ENCODE measurements at places on chromosomes 1 and 21. TPM values are rescaled to one million over a fixed set of nuclear protein-coding genes. Genes with fewer than 3 reads are reported as not detected.
A peak's percentile ranks its signal among the peaks of the same experiment; 100 is the strongest.

Gene PGLYRP3
- total RNA-seq = 0.87 TPM

Gene LAMB3
- 17.0 TPM for total RNA-seq

Gene RGS18
- total RNA-seq = not detected

Gene KRTAP13-2
- not detected for total RNA-seq

Gene KLHDC9
- total RNA-seq = 14.1 TPM

Gene INTS11
- total RNA-seq = 127 TPM

Gene DNM3
- 1.2 TPM for total RNA-seq

DNA sequence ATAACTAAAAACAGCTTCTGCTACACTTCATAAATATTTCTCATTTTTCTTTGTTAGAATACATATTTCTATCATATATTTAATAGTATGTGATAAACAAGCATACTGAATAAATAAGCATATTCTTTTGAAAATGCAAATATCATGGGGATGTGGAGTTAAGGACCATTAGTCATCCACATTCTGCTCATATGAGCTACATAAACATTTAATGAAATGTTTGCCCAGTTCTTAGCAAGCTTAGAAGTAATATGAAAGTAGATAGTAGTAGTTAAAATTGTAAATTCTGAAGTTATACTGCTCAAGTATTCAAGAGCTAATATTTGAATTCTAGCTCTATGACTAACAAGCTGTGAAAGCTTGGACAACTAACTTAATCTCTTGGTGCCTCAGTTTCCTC, 10.1 kb upstream of the GORAB start:
- no peak overlapping the region for H3K27ac ChIP-seq
- no peaks in the 10 kb centered on the region for H3K36me3 ChIP-seq
- H3K4me1 ChIP-seq = no peaks in the 10 kb centered on the region
- peaks cover 4% of the 10 kb centered on the region for H3K27me3 ChIP-seq
- H3K4me3 ChIP-seq = no peak overlapping the region

DNA sequence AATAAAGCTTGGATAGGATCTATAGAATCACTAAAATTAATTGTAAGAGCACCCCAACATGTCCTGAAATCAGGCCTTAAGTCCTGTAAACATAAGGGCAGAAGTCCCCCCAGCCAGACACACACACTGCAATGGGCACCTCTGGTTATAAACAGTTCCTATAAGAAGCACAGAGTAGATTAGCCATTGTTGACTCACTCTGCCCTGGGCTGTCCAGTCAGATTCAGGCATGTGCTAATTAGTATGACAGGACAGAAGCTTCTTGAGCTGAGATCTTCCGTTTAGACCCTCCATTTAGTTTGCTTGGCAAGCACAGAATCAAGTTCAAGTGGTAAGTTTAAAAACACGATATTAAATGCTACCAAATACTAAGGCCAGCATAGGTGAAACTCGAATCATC, 11.8 kb upstream of the DENND1B start:
- H3K4me3 ChIP-seq = no peak overlapping the region
- H3K27ac ChIP-seq = no peak overlapping the region
- DNase-seq = no peak
- H3K36me3 ChIP-seq = no peaks in the 10 kb centered on the region
- H3K4me1 ChIP-seq = peaks cover 7% of the 10 kb centered on the region
- no peaks in the 10 kb centered on the region for H3K27me3 ChIP-seq

DNA sequence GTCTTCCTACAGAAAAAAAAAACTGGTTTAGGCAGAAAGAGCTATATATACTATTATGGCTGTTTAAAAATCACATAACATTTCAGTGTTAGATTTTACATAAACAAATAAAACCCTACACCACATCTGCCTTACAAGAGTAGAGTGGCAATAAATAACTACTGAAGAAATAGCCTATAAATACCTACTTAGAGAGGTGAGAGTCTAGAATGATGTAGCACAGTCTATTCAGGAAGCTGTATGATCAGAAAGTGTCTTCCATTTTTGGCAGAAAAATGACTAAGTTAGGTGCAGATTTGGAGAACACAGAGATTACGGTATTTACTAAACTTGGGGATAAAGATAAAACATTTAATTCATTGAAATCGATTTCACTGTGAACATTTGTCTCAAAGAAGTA, 75.5 kb downstream of the VAV3 start:
- H3K4me1 ChIP-seq = no peaks in the 10 kb centered on the region
- no peaks in the 10 kb centered on the region for H3K27me3 ChIP-seq
- H3K27ac ChIP-seq = no peak overlapping the region
- no peak overlapping the region for H3K4me3 ChIP-seq
- H3K36me3 ChIP-seq = no peaks in the 10 kb centered on the region

- H3K4me3 ChIP-seq = peak overlapping the region; percentile 49
- H3K27me3 ChIP-seq = peaks cover 7% of the 10 kb centered on the region
- H3K27ac ChIP-seq = peak overlapping the region; percentile 56
Measured at GRCh38 chr1:27395441-27396195, 3.2 kb downstream of the GPR3 start.

GRCh38 chr1:32073299-32074229, 825 bp downstream of the TMEM39B start:
- H3K4me1 ChIP-seq = peaks cover 23% of the 10 kb centered on the region
- no peak for DNase-seq
- H3K27me3 ChIP-seq = no peaks in the 10 kb centered on the region
- H3K4me3 ChIP-seq = peak overlapping the region; percentile 88
- H3K36me3 ChIP-seq = peaks cover 7% of the 10 kb centered on the region
- H3K27ac ChIP-seq = peak overlapping the region; percentile 84

- H3K4me3 ChIP-seq = no peak overlapping the region
- peaks cover 10% of the 10 kb centered on the region for H3K4me1 ChIP-seq
- H3K27ac ChIP-seq = peak overlapping the region; percentile 20
- no peak for DNase-seq
Measured at GRCh38 chr1:14845851-14846250, 247.4 kb downstream of the KAZN start.

GRCh38 chr21:28111151-28111619, 881.5 kb downstream of the LTN1 start:
- peak overlapping the region; percentile 70 for H3K4me3 ChIP-seq
- peaks cover 19% of the 10 kb centered on the region for H3K4me1 ChIP-seq
- peaks cover 4% of the 10 kb centered on the region for H3K36me3 ChIP-seq
- no peak for DNase-seq
- H3K27me3 ChIP-seq = no peaks in the 10 kb centered on the region

DNA sequence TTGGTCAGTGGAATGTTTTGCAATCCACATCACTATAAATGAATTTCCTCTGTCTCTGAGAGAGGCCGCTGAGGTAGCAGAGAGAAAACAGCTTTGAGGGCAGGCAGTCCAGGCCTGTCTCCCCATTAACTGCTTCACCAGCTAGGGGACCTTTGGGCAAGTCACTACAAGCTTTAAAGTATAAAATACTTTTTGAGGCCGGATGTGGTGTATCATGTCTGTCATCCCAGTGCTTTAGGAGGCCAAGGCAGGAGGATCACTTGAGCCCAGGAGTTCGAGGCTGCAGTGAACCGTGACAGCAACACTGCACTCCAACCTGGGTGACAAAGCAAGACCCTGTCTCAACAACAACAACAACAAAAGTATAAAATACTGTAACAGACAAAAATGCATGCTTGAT, 6.4 kb downstream of the IL6R start:
- peaks cover 5% of the 10 kb centered on the region for H3K4me1 ChIP-seq
- no peak for DNase-seq
- H3K27me3 ChIP-seq = peaks cover 39% of the 10 kb centered on the region

DNA sequence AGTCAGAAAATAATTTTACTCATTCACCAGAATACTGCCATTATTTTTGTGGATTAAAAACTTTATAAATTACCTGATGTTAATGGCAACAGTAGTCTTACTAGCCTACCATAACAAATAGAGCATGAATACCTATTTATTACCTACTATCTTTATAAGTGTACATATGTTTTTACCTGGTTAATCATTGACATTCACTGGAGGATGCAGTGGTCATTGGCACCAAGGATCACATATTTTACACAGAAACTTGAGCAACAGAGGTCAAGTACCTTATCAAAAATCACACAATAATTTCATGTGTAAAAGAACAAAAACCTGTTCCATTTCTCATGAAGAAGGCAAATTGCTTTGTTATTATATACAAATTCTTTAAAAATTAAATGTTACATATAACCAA, 1284.9 kb upstream of the NCAM2 start:
- no peak overlapping the region for H3K4me3 ChIP-seq
- no peak for DNase-seq
- no peaks in the 10 kb centered on the region for H3K4me1 ChIP-seq
- H3K27me3 ChIP-seq = no peaks in the 10 kb centered on the region
- H3K36me3 ChIP-seq = no peaks in the 10 kb centered on the region
- H3K27ac ChIP-seq = no peak overlapping the region

DNA sequence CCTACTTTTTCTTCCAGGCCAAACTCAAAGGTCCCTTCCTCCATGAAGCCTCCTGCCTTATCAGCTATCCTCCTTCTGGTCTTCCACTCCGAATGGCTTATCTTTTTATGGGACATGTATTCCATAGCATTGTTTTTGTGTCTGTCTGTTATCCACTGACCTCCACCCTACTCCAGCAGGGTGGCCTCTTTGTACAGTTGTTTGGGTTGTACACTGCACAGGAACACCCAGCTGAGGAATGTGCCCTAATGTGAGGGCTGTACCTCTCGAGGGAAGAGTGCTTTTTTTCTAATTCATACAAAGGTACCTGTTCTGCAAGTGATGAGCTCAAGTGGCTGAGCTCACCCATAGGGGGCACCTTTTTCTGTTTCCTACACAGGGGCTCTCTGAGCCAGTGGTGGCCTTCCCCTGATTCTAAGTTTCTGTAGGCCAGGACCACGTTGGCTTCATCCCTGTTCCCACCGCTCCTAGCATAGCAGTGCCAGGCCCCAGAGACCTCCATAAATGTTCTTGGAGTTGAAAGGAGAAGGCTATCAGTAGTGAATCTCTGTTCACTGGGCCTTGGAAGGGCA, 108.2 kb downstream of the FOXD2 start:
- peaks cover 19% of the 10 kb centered on the region for H3K27me3 ChIP-seq
- no peak overlapping the region for H3K4me3 ChIP-seq
- no peak for DNase-seq
- peaks cover 5% of the 10 kb centered on the region for H3K36me3 ChIP-seq
- peak overlapping the region; percentile 33 for H3K27ac ChIP-seq

DNA sequence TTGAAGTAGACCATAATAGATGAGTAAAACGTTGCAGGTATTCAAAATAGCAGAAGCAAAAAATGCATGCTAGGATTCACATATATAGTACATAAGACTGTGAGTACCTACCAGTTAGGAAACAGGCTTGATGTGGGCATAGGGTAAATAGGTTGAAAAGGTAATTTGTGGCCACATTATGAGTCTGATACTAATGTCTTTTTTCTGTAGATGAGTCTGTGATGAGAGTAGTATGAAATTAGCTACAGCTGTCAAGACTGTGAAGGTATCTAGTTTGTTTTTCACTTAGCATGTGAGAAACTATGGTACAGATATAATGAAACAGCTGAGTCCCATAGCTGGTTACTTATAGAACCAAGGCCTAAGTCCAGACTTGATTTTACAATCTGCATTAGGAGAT, 12.4 kb upstream of the SPATA1 start:
- no peaks in the 10 kb centered on the region for H3K27me3 ChIP-seq
- no peak overlapping the region for H3K4me3 ChIP-seq
- peaks cover 43% of the 10 kb centered on the region for H3K36me3 ChIP-seq

DNA sequence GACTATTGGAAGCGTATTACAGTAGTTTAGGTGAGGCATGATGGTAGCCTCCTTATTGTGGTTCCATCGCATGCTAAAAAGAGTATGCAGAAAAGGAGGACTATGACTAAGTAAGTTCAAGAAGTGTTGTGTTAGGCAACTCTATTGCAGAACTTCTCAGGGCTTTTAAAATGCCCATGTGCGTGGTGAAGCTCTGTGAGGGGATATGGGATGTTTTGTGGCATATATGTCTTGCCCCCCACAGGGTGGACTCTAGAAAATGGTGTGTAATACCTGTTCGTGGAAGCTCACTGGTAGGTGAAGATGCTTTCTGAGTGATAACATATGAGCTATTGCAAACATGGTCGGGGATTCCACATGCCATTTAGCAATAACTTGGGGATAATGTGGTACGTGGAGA, 31.7 kb downstream of the MAN1A2 start:
- no peaks in the 10 kb centered on the region for H3K27me3 ChIP-seq
- H3K36me3 ChIP-seq = peaks cover 29% of the 10 kb centered on the region
- H3K4me3 ChIP-seq = no peak overlapping the region
- no peak overlapping the region for H3K27ac ChIP-seq
- peaks cover 5% of the 10 kb centered on the region for H3K4me1 ChIP-seq

GRCh38 chr1:201488830-201489589, 17.9 kb downstream of the CSRP1 start:
- peak overlapping the region; percentile 95 for H3K27ac ChIP-seq
- DNase-seq = no peak
- H3K4me1 ChIP-seq = peaks cover 56% of the 10 kb centered on the region
- peak overlapping the region; percentile 34 for H3K4me3 ChIP-seq
- H3K27me3 ChIP-seq = no peaks in the 10 kb centered on the region

DNA sequence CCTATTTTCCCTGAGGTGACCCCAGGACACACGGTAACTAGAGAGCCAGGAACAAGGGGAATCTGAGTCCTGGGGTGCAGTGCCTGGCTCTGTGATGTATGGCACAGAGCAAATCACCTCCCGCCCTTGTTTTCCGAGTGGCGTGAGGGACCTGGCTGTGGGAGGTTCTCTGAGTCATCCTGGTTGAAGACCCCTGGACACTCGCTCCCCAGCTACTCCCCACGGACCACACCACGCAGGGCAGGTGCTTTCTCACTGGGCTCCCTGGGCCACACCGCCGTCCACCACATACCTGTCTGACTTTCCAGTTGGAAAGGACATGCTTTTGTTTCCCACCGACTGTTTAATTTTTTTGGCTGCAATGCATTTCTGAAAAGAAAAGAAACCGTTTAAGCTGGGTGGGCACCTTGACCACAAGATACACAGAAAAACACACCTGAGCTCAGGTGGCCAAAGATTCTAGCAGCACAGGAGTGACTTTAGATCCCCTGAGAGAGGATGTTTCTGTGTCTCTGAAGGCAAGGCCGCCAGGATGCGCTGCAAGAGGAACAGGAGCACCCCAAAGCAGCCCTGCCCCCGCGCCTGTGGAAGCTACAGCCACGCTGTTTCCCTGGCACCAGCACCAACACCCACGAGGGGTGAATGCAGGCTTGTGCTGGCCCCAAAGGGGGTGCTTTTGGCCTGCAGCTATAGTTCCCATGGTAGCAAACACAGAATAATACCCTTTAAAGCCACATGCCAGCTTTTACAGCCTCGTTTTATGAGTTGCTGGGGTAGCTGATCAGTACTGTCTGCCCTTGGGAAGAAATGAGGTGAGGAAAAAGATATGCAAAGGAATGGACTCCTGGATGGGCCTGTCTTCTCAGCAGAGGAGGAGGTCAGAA, 8.1 kb upstream of the SRM start:
- H3K36me3 ChIP-seq = peaks cover 24% of the 10 kb centered on the region
- DNase-seq = no peak
- no peak overlapping the region for H3K4me3 ChIP-seq
- no peaks in the 10 kb centered on the region for H3K27me3 ChIP-seq
- no peaks in the 10 kb centered on the region for H3K4me1 ChIP-seq
- H3K27ac ChIP-seq = no peak overlapping the region

DNA sequence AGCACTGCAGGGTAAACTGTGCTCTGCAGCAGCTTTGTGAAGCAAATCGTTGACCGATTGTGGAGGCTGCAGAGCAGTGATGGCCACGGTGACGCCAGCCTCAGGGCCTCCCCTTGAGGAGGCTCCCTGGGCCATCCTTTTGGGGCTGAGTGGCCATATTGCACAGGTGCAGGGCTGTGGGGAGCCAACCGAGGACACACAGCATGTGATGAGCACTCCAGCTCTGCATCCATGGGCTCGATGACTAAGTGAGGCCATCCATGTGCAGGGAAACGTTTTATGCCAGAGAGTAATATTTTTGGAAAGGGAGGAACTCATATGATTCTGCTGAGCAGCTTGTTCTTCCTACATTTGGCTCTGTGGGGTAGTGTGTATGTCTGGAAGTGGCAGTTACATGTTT, 24.6 kb downstream of the KCNK1 start:
- no peak overlapping the region for H3K4me3 ChIP-seq
- DNase-seq = no peak
- H3K27ac ChIP-seq = no peak overlapping the region
- H3K36me3 ChIP-seq = peaks cover 16% of the 10 kb centered on the region

Measured in type B pancreatic cell (in vitro differentiated cells).